ENCODE measurements at places on chromosomes 11 and 22.
A peak's percentile ranks its signal among the peaks of the same experiment; 100 is the strongest.

DNA sequence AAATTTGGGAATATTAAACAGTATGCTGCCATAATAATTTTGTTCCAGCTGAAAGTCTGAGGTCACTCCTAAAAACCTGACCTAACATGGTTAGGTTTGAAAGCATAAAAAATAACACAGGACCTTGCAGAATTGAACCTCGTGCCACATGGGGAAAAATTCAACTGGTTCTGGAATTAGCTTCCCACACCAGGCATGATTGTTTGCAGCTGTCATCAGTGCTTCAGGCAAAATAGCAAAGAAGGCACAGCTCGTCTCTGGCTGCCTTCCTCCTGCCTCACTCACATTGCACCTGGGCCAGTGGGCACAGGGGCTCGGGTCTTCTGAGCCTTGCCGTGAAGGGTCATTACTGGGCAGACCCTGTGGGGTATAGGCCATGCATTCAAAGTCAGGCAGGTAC is 153.8 kb upstream of the ARHGAP20 start:
- DNase-seq = no peak

DNA sequence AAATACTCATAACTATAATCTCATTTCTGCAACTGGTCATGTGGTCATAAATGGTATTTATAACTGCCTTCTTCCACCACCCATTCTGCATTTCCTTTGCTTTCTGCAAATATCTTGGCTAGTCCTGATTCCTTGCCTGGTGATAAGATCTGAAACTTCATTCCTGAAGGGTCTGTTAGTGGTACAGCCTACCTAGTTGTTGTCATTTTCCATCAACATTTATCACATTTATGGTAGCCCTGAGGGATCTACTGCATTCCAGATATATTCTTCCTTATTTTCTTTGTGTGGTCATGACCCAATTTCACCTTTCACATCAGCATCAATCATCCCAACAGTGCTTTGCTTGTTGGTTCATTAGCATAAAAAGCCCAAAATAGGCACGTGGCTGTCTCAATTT is 50.1 kb downstream of the DDX6 start:
- no peak for DNase-seq

GRCh38 chr11:61111786-61112517 is 9.7 kb downstream of the CD5 start:
- no peak for DNase-seq

GRCh38 chr11:111001986-111002611 is 243.4 kb upstream of the POU2AF2 start:
- peak; percentile 81 for DNase-seq

DNA sequence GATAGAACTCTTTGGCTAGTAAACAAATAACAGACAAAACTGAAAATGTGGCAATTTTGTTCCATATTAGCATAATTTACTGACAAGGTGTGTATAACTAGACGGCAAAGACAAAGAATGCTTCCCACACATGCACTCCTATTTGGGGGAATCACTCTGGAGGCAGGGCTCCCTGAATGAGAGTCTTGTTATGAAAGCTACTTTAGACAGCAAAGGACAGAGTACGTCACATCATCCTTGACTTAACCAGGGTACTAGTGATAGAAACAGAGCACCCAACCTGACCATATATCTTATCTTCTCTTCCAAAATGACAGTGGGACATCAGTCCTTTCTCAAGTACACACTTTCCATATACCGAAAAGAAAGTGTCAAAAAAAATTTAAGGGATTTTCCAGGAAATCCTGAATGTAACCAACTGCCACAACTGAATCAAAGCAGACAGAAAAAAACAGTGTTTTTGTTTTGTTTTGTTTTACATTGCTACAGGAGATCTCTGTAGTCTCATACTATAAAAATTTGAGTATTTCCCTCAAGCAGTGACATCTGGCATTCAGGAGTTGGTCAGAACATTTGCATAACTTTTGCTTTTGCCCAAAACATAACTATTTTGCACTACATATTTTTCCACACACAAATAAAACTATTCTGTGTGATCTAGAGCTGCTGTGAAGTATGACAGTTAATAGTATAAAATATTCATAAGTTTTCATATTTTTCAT is 98.9 kb downstream of the ARHGAP20 start:
- no peak for DNase-seq

DNA sequence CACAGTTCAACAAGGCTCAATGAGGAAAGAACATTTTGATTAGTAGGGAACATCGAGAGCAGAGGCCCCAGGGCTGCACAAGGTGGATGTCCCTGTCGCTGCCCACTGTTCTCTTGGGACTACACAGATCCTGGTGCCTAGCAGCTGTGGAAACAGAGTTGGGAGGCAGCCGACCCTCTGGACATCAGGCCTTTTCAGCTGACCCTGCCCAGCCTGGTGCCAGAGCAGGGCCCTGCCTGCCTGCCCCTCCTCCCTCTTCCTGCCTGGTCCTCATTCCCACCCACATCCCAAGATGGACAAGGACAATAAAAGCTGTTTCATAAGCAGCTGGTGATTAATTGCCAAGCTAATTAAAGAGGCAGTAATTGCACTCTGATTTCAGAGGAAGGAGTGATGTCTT is 60.7 kb downstream of the NFAM1 start:
- no peak for DNase-seq

All from HS-5 (cell line).